Uterus (tissue), 4 donors: ENCODE measurements at places on chromosomes 6 and 20. TPM values are rescaled to one million over a fixed set of nuclear protein-coding genes. Genes with fewer than 3 reads are reported as not detected.

GRCh38 chr6:4346659-4347333 is 211.4 kb upstream of the ECI2 start:
- no peak overlapping the region for H3K27ac ChIP-seq
- H3K27me3 ChIP-seq: no peaks in the 10 kb centered on the region
- DNase-seq: no peak
- no peaks in the 10 kb centered on the region for H3K4me1 ChIP-seq

DNA sequence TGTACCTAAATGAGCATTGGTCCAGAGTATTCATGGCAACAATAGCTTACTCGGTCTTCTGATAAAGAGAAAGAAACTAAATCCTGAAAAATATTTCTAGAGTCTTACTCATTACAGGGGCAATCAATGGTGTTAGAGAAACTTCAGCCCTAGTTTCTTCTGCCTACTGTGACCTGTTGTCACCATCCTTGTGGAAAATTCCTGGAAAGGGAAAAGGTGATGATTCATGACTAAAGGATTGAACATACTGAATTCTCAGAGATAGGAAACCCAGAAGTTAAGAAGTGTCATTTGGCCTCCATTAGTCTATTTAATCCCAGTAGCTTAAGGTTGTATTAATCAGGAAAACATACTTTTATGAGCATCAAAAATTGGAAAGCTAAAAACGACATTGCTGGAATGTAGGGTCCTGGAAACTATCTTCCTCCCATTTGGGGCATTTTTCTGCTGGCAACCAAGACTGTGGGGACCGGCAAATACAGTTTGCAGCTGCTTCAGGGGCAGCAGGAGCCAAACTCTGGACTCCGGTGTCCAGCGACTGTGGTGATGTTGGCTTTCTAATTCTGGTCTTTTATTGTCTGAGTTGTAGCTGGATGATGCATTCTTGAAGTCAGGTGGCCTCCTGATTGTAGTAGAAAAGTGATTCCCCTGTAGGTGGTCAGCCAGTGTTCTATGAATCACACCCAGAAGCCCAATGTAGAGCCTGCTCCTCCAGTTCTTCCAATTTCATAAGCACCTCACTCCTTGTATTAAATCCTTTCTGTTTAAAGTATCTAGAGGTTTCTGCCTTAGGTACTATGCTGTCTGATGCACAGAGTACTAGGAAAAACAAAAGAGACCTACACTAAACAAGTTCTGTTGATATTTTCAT is 67.6 kb downstream of the LCA5 start:
- no peak overlapping the region for H3K27ac ChIP-seq
- no peaks in the 10 kb centered on the region for H3K4me1 ChIP-seq
- H3K4me3 ChIP-seq: no peak overlapping the region
- no peak for DNase-seq
- H3K27me3 ChIP-seq: no peaks in the 10 kb centered on the region

The ADTRP gene
- not detected for total RNA-seq

The TCP11 gene
- total RNA-seq: not detected

The PLTP gene
- total RNA-seq: 57.0 TPM
